ENCODE measurements at places on chromosomes 16 and 17.
A peak's percentile ranks its signal among the peaks of the same experiment; 100 is the strongest.

- no peak for DNase-seq
These were observed 3.3 kb upstream of the TNFRSF13B start for GRCh38 chr17:16975277-16975651.

DNA sequence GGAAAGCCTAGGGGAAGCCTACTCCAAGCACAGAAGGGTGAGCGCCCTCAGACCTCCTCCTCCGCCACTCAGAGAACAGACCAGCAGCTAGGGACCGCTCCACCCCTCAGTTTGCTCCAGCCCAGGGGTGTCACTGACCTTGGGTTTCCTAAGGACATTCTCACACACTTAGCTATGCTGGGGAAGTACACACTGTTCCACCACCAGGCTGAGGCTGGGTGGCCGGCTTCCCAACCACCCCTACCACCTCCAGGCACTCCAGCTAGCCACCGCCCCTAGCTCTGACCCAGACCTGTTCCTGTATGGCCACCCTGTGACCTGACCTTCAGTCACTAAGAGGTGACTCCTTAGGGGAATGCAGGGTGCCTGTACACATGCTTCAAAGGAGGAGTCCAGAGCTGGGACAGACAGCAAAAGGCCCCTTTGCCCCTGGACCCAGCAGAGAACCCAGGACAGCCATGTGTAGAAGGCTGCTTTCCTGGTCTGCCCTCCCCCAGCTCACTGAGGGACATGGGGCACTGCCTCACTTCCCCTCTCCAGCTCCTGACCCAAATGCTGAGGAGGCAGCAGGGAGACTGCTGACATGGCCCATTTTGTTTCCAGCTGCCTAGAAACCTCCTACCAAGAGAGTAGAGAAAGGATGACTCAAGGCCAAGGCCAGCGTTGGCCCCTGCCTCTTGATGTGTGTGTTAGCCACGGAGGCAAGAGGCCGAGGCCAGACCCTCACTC lies 6.7 kb downstream of the HSPB9 start:
- no peak for DNase-seq

DNA sequence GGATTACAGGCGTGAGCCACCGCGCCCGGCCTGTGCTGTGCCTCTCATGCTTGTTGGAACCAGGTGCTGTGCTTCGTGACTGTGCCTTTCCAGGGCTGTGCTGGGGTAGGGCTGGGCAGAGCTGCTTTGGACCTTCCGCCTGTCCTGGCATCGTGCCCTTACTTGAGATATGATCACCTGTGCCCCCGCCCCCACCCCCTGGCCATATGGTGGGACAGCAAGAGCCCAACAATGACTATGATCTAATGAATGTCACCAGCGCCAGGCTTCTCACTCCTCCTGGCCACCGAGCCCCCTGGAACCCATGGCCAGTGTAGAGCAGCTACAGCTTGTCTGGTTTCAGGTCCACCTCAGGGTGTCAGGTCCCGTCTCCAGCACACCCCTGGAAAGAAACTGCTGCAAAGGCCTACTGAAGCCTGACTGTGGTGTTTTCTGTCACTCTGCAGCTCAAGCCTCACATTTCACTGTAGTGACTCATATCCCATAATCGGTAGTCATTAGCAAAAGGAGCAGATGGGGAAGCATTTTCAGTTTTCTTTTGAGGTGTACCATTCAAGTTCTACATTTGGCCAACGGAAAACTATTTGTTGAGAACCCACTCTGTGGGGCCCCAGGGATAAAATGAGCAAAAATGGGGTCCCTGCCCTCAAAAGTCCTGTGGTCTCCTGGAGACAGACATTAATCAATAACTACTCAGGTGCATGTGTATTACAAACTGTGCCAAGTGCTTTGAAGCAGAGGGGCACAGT lies 22.1 kb downstream of the FCSK start:
- peak; percentile 21 for DNase-seq

DNA sequence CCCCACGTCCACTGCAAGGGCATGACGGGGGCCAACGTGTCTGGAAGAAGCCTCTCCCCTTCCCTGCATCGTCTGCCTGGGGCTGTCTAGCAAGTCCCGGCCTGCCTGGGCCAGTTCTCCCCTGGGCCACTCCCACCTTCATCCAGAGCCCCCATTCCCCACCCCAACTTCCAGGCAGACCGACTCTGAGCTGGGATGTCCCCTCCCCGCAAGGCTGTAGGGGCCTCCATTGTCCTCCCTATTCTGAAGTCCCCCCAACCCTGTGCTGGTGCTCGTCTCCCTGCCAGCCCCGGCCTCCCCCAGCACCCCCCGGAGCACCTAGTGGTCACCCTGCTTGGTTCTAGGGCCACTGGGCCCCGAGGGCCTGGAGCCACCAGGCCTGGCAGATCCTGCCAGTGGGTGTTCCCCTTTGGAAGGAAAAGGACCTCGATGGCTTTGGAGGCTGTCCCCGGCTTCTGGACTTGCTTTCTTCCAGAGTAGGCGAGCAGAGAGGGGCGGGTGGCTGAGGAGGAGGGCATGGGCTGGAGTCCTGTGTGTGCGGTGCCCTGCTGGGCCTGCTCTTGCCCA lies 4.8 kb downstream of the GLIS2 start:
- DNase-seq: no peak

DNA sequence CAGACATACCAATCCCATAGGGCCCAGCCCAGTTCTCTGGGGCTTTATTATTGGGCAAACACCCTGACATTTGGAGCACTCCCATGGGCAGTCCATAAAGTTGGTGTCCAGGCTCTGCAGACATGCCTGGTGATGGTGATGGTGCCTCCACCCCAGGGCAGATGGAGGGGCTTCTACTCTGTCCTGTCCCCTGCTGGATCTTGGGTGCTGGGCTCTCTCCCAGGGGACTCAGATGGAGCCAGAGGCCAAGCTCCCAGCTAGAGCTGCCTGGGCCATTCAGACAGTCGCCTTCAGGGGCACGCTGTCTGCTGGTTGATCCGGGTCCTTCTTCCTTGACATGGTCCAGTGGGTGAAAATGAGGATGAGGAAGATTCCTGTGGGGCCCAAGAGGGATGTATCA lies 10.6 kb downstream of the CDH16 start:
- no peak for DNase-seq

GRCh38 chr16:19710191-19710908 lies 7.7 kb downstream of the KNOP1 start:
- no peak for DNase-seq

- DNase-seq: no peak
These were observed 16.2 kb downstream of the SNN start for GRCh38 chr16:11684231-11685025.

- DNase-seq: no peak
These were observed 2.2 kb downstream of the C17orf67 start for GRCh38 chr17:56831369-56832095.

- no peak for DNase-seq
These were observed 97.3 kb upstream of the CHMP6 start for GRCh38 chr17:80894439-80894721.

DNA sequence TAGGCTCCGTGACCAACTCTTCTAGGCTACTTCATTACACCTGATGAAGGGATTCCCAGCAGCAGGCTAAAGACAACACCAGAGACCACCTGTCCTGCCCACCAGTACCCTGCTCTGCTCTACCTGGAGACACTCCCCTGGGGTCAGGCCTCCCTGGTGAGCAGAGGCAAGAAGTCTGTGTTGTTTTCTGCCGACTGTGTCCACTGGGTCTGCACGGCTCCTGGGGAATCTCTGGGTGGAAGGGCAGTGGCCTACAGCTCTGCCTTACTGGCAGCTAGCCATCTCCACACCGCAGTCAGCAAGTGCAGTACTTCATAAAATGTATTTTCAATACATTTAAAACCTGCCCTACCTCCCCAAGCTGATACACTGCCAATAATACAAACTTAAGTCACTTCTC lies 6.8 kb downstream of the RSL1D1 start:
- DNase-seq: no peak

- no peak for DNase-seq
These were observed 272.4 kb downstream of the IRF8 start for GRCh38 chr16:86171329-86171728.

GRCh38 chr16:23290189-23291062 lies 11.7 kb upstream of the SCNN1B start:
- no peak for DNase-seq

DNA sequence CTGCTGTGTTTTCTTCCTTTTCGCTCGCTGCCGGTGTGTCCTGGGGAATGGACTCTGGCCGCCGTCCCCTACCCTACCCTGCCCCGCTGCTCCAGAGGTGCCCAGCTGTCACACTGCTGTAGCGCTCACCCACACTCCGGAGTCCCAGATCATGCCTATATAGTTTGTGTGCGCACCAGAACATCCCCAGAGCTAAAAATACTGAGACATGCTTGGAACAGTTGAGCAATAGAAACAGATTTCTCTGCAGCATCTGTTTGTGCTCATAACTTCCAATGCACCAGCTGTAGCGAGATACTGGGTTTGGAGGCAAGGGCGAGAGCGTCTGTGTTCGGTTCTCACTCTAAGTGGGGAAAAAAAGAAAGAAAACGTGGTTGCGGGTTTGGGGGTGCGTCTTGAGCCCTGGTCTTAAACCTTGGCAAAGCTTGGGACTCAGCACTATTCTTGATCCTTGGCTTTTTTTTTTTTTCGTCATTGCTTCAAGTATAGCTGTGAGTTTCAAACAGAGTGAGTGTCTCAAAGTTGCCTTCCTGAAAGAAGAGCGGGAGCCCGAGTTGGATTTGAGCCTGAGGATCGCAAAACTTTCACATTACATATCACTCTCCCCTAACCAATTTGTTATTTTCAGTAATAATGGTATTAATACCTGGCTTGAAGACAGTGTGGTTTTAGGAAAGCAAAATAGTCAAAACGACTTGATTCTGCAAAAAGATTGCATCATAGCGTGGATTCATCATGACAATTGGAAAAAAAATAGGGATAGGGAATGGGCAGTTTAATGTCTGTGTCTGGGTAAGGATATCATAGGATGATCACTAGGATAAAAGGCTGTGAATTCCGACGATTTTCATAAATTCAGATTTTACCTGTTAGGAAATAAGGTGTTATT lies 621 bp downstream of the KCNJ2 start:
- no peak for DNase-seq

GRCh38 chr17:28937044-28937729 lies 14.1 kb downstream of the PHF12 start:
- no peak for DNase-seq

DNA sequence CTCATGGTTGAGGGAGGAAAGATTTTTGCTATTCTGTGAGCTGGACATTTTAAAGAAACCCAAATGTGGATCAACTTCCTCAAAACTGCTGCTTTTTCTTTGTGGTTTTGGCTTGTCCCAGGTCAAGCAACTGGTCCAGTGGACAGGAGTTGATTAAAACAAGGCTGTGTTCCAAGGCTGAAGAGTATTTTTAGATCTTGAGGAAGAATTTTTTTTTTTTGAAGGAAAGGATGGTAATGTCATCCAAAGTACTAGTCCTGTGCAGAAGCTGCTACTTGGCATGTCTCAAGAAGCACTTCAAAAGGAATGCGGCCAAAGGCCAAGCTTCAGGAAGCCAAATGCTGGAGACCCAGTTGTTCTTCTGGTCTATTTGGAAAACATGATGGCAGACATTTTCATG lies 8.0 kb upstream of the MYH2 start:
- no peak for DNase-seq

- DNase-seq: no peak
These were observed 12.0 kb downstream of the MYO18A start for GRCh38 chr17:29168079-29168758.

- no peak for DNase-seq
These were observed 183.6 kb upstream of the CDH11 start for GRCh38 chr16:65305266-65305959.

DNA sequence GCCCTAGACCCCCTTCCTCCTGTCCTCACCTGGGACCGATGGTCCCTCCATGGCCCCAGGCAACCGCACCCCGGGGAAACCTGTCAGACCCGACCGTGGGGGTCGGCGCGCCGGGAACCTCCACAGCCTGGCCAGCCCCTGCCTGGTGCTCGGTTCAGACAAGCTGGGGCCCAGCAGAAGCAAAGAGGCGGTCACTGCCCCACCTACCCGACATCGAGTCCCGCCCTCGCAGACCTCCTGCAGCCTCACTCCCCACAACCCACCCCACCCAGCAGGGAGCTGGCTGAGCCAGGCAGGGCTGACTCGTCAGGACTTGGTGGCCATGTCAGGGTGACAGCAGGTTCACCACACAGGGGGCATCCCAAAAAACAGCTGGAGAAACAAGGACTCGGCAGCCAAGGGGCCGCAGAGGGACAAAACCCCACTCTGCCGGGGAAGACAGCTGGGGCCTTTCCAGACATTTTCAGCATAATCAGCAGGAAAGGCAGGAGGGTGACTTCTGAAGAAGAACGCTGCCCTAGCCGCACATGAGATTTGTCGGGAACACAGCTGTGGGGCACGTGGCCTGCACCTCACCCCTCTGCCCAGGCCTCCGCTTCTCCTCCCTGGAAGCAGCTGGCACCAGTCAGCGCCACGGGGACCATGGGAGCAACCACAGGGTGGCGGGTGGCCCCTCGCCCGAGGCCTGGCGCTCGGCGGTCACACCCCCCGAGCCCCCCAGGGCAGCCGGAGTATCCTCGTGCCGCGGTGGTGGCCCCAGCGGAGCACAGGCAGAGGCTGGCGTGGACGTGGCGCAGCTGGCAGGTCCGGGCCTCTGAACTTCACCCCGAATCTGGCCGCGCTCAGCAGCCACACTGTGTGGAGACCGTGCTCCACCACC lies 22.9 kb downstream of the GNPTG start:
- no peak for DNase-seq

DNA sequence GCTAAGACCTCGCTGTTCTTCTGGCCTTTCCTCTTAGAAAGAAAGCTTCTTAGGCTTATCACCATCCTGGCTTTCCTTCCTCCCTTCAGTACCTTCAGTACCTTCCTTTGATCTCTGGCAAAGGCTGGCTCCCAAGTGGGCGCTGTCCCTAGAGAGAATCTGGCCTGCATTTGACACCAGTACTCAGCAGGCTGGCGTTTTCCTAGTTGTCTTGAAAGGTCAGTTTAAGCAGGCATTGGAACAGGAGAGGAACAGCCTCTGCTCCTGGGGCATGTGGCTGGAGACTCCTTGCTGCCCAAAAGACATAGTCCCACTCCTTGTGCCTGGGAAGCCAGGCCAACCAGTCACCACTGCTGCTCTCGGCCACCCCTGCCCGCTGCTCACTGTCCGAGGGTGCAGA lies 34.1 kb downstream of the TMEM238L start:
- DNase-seq: no peak

GRCh38 chr16:84989749-84990620 lies 21.4 kb downstream of the ZDHHC7 start:
- no peak for DNase-seq

DNA sequence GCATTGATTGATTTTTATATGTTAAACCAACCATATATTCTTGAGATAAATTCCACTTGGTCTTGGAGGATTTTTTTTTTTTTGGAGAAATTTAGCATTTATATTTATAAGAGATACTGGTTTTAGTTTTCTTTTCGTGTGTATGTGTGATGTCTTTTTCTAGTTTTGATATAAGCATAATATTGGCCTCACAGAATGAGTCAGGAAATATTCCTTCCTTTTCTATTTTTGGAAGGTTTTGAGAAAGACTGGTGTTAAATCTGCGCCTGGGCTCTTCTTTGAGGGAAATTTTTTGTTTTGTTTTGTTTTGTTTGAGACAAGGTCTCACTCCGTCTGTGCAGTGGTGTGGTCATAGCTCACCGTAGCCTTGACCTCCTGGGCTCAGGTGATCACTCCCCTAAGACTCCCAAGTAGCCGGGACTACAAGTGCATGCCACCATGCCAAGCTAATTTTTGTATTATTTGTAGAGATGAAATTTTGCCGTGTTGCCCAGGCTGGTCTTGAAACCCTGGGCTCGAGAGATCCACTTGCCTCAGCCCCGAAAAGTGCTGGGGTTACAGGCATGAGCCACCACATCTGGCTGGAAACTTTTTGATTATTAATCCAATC lies 28.8 kb upstream of the CCL22 start:
- no peak for DNase-seq

Measured in stimulated activated CD4-positive, alpha-beta T cell treated with anti-CD3 and anti-CD28 coated beads, TNF-alpha, amount 100 ng/mL, for 24 hours (primary cell).